ENCODE measurements at places on chromosomes 5 and 9. TPM values are rescaled to one million over a fixed set of nuclear protein-coding genes. Genes with fewer than 3 reads are reported as not detected.

GRCh38 chr5:68367717-68368116 is 152.2 kb downstream of the PIK3R1 start:
- DNase-seq: no peak

Gene TNFSF8
- 0.33 TPM for total RNA-seq

Gene CYLC2
- total RNA-seq: not detected

Gene SNCAIP
- total RNA-seq: 0.23 TPM

- no peak for DNase-seq
Observed at GRCh38 chr5:14379739-14380497, 201.7 kb upstream of the OTULINL start.

GRCh38 chr5:160787240-160787639 is 64.8 kb downstream of the ATP10B start:
- DNase-seq: no peak

GRCh38 chr5:42270771-42271170 is 152.5 kb upstream of the GHR start:
- DNase-seq: no peak

- no peak for DNase-seq
Observed at GRCh38 chr5:168128111-168128510, 163.3 kb upstream of the WWC1 start.

GRCh38 chr9:677461-678097 is 163.9 kb upstream of the DMRT1 start:
- DNase-seq: no peak

DNA sequence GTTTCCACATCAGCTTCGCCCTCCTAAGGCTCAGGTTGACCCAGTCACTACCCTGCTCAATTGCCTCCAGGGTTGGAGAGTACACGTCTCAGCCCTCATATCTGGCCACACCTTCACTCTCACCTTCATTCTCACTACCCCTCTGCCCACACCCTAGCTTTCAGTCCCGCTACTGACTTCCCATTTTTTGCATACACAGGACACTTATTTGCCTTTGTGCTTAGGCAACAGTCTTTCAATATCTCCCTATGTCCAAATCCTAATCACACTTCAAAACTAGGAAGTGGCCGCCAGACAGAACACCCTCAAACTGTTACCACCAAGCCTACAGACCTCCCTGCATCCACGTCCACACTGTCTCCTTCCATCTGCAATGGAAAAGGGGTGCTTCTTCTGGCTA is 10.9 kb downstream of the MCTP1 start:
- DNase-seq: no peak

DNA sequence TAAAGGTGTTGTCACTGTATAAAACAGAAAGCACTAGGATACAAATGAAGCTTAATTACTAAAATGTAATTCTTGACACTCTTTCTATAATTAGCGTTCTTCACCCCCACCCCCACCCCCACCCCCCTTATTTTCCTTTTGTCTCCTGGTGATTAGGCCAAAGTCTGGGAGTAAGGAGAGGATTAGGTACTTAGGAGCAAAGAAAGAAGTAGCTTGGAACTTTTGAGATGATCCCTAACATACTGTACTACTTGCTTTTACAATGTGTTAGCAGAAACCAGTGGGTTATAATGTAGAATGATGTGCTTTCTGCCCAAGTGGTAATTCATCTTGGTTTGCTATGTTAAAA is 43.8 kb downstream of the NDFIP1 start:
- no peak for DNase-seq

DNA sequence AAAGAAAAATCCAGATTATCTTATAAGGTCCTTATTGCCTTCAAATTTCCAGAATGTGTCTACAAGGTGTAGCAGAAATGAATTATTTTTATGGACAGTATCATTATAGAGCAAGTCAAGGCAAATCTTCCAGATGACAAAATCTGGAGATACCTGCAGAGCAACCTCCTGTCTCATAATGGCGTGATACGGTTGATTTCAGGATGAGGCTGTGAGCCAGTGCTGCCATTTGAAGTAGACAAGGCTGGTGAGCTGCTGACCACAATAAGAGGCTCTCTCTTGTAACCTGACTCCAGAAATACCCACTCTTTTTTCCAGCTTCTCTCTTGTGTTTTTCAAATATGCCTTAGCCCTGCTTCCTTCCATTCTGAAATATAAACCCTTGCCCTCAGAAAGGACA is 108.2 kb downstream of the HTR1A start:
- no peak for DNase-seq

Gene HSPB3
- total RNA-seq: not detected

DNA sequence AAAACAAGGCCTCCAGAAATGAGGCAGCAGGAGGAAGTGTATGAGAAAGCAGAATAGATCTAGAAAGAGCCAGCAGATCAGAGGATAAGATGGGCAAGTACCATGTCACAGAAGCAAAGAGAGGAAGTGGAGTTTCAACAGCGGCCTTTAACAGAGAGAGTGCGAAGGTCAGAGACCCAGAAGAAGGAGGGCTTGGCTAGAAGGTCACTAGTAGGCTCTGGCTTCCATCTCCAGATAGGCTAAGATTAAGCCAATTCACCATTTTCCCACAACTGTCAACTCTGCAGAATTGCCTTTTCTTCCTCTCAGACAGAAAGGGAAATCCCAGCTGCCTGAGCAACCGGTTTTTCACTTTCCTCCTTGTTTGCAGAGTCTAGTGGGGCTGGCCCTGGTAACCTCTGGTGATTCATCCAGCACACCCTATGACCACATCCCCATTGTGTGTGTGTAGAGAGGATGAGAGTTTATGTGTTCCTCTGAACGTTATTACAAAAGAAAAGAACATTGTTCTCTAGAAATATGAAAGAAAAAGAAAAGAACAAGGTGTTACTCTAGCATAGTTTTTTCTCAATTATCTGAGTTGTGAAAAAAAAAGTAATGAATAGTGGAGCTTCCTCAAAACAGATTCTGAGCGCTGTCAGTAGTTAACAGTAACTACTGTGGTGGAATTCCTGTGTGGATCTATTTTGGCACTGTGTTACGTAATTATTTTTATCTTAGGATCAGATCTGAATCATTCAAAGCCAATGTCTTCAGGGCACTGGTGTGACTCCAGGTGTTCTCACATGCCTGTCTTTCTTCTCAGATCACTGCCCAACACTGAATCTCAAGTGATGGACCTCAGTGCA is 220.4 kb downstream of the ARRDC3 start:
- no peak for DNase-seq

DNA sequence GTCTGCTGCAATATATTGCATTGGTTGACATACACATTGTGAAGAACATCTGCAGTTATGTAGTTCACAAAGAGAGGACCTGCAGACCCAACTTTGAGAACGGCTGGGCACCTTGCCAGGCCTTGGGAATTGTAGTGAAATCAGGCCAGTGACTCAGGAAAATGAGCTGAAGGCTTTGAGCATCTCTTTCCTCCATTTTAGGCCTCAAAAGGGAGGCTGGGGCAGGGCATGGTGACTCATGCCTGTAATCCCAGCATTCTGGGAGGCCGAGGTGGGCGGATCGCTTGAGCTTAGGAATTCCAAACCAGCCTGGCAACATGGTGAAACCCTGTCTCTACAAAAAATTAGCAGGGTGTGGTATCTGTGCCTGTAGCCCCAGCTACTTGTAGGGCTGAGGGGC is 1.4 kb upstream of the IPPK start:
- peak; percentile 48 for DNase-seq

Gene CHSY3
- total RNA-seq: 0.83 TPM

Gene CCNI2
- not detected for total RNA-seq

DNA sequence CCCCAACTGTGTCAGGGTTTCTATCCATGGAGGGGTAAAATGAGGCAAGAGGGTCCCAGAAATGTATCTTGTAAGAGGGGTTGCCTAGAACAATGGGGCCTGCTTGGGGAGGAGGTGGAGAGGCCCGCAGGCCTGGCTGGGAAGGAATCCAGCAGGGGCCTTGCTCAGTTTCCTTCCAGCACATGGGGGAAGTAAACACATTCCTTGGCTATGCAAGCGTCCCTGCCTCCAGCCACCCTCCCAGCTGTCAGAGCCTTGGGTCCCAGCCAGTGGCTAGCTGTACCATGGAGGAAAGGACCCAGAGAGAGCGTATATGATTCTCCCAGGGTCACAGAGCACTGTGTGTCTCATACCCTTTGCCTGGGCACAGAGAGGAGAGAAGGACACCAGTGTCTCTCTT is 71.1 kb upstream of the IL17B start:
- DNase-seq: no peak

GRCh38 chr9:5438301-5439162 is 807 bp upstream of the PLGRKT start:
- DNase-seq: no peak
